GM23248 (cell line): ENCODE measurements at places on chromosomes 5 and 9.
A peak's percentile ranks its signal among the peaks of the same experiment; 100 is the strongest.

DNA sequence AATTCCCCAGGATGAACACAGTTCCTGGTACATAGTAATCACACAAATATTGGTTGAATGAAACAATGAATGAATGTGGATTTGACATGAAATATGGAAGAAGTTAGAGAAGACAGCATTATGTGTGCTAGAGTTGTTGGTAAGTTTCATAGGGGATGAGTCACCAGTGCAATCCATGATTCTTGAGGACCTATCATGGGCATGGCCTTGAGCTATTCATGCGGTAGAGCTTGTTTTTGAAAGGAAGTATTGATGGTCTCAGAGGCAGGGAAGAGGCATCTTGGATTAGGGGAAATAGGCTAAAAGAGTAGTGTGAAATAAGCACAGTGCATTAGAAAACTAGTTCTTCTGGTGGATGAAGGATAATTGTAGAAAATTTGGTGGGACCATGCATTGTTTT is 22.1 kb downstream of the SPATA31D1 start:
- no peak overlapping the region for H3K4me3 ChIP-seq
- H3K27ac ChIP-seq = no peak overlapping the region
- no peak for DNase-seq
- H3K27me3 ChIP-seq = no peaks in the 10 kb centered on the region
- no peaks in the 10 kb centered on the region for H3K36me3 ChIP-seq

- H3K36me3 ChIP-seq = no peaks in the 10 kb centered on the region
- DNase-seq = no peak
- H3K27me3 ChIP-seq = no peaks in the 10 kb centered on the region
- H3K27ac ChIP-seq = no peak overlapping the region
Measured at GRCh38 chr5:30479104-30479503, 714.4 kb upstream of the CDH6 start.

DNA sequence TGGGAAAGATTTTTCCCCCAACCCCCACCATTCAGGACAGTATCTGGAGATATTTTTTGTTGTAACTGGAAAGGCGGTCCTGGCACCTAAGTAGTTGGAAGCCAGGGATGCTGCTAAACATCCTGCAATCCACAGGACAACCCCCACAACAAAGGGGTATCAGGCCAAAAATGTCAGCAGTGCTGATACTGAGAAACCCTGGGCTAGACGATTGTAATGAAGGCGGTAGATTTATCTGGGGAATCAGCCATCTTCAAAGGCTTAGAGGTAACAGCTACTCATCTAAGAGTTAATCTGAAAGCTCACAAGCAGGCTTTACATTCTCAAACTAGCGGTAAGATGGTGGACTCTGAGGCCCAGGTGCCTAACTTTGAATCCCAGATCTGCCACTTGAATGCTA is 59.0 kb upstream of the NMUR2 start:
- DNase-seq = no peak
- H3K4me3 ChIP-seq = no peak overlapping the region

DNA sequence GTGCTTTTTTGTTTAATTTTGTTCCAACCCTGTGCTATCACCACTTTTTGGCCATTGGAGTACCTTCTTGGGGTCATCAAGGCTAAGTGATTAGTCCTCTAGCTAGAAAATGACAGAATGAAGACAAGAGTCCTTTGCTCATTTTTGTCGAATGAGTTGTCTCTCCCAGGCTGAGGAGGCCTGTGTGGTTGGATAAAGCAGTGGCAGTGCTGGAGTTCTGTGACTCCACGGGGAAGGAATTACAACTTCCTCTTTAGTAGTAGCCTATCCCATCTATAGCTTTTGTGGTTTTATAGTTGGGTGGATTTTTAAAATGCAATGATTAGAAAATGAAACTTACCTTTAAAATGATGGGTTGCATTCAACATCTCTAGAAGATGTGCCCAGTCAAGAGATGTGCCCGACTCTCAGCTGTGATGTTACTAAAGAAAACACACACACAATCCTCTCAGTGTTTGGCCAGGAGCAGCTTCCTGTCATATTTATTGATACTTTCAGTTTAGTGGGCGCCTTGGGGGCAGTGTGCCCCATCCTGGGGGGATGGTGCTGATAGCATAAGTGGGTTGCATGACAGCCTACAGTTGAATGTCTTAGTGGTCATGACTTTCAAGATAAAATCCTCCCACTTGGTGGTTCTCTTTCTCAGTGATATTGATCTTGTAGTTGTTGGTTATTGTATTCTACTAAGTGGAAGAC is 11.9 kb downstream of the OTULINL start:
- H3K36me3 ChIP-seq = no peaks in the 10 kb centered on the region
- H3K27ac ChIP-seq = no peak overlapping the region
- H3K27me3 ChIP-seq = peaks cover 7% of the 10 kb centered on the region
- H3K4me3 ChIP-seq = no peak overlapping the region
- peak; percentile 35 for DNase-seq
- no peaks in the 10 kb centered on the region for H3K4me1 ChIP-seq

- no peak overlapping the region for H3K4me3 ChIP-seq
- H3K27me3 ChIP-seq = peaks cover 8% of the 10 kb centered on the region; the same call in 1 of the 2 replicates
- no peak for DNase-seq
- no peaks in the 10 kb centered on the region for H3K4me1 ChIP-seq
- H3K36me3 ChIP-seq = no peaks in the 10 kb centered on the region
Measured at GRCh38 chr9:79507801-79508200, 64.0 kb upstream of the TLE4 start.
